ENCODE measurements at places on chromosomes 3 and 15. TPM values are rescaled to one million over a fixed set of nuclear protein-coding genes. Genes with fewer than 3 reads are reported as not detected.

Gene C3orf85
- total RNA-seq = not detected

Gene SSUH2
- 0.49 TPM for total RNA-seq

Gene KLHL40
- total RNA-seq = not detected

Gene EXD1
- total RNA-seq = not detected

Gene CKMT1B
- not detected for total RNA-seq

Gene SAMD7
- not detected for total RNA-seq

Gene DTX3L
- total RNA-seq = 33.3 TPM

Gene SLC30A4
- total RNA-seq = 8.2 TPM

Gene HESX1
- total RNA-seq = 0.36 TPM

Gene ISLR
- total RNA-seq = 102 TPM

Gene POTEB3
- total RNA-seq = not detected

GRCh38 chr3:195571361-195571760 is 12.4 kb downstream of the APOD start:
- H3K27me3 ChIP-seq = no peaks in the 10 kb centered on the region
- no peak for DNase-seq
- H3K4me3 ChIP-seq = no peak overlapping the region

- H3K27ac ChIP-seq = no peak overlapping the region
- no peak overlapping the region for H3K4me3 ChIP-seq
- DNase-seq = no peak
- H3K27me3 ChIP-seq = no peaks in the 10 kb centered on the region
- no peaks in the 10 kb centered on the region for H3K4me1 ChIP-seq
- H3K36me3 ChIP-seq = no peaks in the 10 kb centered on the region
Measured at GRCh38 chr3:73175698-73176097, 114.2 kb downstream of the EBLN2 start.

GRCh38 chr3:90128391-90128790 is 1021.0 kb downstream of the EPHA3 start:
- H3K27ac ChIP-seq = no peak overlapping the region
- H3K36me3 ChIP-seq = no peaks in the 10 kb centered on the region
- no peaks in the 10 kb centered on the region for H3K4me1 ChIP-seq
- DNase-seq = no peak
- H3K27me3 ChIP-seq = no peaks in the 10 kb centered on the region
- no peak overlapping the region for H3K4me3 ChIP-seq

GRCh38 chr15:23503576-23503975 is 56.5 kb upstream of the GOLGA6L2 start:
- no peak overlapping the region for H3K4me3 ChIP-seq
- no peaks in the 10 kb centered on the region for H3K27me3 ChIP-seq
- no peaks in the 10 kb centered on the region for H3K36me3 ChIP-seq
- H3K27ac ChIP-seq = no peak overlapping the region

DNA sequence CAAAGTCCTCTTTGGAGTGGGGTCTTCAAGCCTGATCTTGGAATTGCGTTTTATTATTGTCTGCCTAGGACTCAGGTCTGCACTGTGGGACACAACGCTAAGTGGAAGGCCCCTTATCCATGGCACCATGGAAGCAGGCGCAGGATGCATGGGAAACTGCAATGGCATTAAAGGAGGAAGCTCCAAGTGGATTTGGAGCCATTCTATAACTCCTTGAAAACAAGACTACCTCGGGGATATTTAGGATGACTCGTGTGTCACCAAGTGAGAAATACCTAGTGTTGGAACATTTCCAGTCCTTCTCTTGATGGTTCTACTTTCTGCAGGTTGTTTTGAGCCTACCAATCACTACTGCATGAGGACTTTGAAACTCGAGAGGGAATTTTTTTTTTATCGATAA is 126.6 kb upstream of the ZBED2 start:
- H3K4me1 ChIP-seq = peaks cover 2% of the 10 kb centered on the region
- H3K36me3 ChIP-seq = no peaks in the 10 kb centered on the region
- no peaks in the 10 kb centered on the region for H3K27me3 ChIP-seq
- no peak overlapping the region for H3K4me3 ChIP-seq

DNA sequence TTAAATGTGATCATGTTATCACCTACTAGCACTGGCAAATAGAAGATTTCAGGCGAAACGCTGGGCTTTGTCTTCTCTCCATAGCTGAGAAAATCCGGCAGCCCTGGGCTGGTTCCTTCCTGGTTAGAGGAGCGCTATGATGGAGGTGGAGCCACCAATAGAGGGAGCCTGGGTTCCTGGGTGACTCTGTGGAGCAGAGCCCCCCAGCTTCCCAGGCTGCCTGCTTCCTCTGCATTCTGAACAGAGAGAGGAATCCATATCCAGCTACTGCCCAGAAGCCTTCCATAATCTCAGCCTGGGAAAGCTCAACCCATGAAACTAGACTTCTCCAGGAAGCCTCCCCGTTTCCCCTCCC is 32.6 kb upstream of the IQSEC1 start:
- H3K27me3 ChIP-seq = no peaks in the 10 kb centered on the region
- H3K36me3 ChIP-seq = no peaks in the 10 kb centered on the region
- H3K4me1 ChIP-seq = no peaks in the 10 kb centered on the region
- DNase-seq = peak; percentile 6
- no peak overlapping the region for H3K27ac ChIP-seq

GRCh38 chr15:56856934-56857333 is 61.5 kb upstream of the TCF12 start:
- no peaks in the 10 kb centered on the region for H3K4me1 ChIP-seq
- no peaks in the 10 kb centered on the region for H3K27me3 ChIP-seq
- no peak overlapping the region for H3K27ac ChIP-seq
- H3K4me3 ChIP-seq = no peak overlapping the region
- DNase-seq = no peak

- peaks cover 16% of the 10 kb centered on the region for H3K36me3 ChIP-seq
- DNase-seq = no peak
- no peaks in the 10 kb centered on the region for H3K27me3 ChIP-seq
- H3K27ac ChIP-seq = peak overlapping the region; percentile 9
- H3K4me3 ChIP-seq = no peak overlapping the region
- no peaks in the 10 kb centered on the region for H3K4me1 ChIP-seq
Measured at GRCh38 chr3:123635217-123635616, 50.4 kb upstream of the HACD2 start.

DNA sequence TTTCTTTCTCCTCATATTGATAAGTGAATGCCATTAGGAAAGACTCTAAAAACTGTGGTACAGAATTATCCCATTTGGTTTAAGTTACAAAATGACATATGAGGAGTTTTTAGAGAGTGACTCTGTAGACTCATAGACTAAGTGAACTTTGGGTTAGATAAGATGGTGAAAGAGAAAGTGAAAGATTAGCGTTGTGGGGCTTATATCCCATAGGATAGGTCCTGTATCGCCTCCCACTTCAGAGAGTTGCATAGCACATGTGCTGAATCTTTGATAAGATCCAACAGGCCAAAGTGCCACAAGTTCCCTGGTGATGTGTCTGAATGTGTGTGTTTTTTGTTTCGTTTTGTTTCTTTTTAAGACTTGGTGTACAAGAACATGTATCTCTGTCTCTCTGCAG is 666.9 kb downstream of the MECOM start:
- H3K36me3 ChIP-seq = no peaks in the 10 kb centered on the region
- no peak overlapping the region for H3K4me3 ChIP-seq

GRCh38 chr3:4507024-4507596 is 14.0 kb downstream of the ITPR1 start:
- no peak overlapping the region for H3K27ac ChIP-seq
- DNase-seq = no peak
- no peaks in the 10 kb centered on the region for H3K36me3 ChIP-seq

DNA sequence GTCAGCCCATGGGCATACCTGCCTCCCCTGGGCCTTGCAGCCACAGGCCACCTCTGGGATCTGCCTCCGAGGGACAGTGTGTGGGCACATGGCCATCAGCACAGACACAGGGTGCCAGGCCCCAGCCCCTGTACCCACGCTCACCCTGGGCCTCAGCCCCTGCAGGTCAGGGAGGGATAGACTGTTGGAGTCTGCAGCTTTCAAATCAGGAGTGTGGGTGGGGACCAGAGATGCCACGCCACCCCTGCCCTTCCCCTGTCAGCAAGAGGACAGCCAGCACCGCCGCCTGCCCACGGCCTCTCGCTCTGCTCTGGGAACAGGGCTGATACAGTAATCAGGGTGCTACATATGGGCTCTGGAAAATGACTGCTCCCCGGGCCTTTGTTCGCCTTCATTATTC is 72.7 kb downstream of the DNAJB8 start:
- H3K36me3 ChIP-seq = no peaks in the 10 kb centered on the region
- H3K27me3 ChIP-seq = no peaks in the 10 kb centered on the region
- H3K27ac ChIP-seq = no peak overlapping the region

GRCh38 chr3:12170207-12170606 is 11.5 kb upstream of the TIMP4 start:
- no peak overlapping the region for H3K27ac ChIP-seq
- H3K27me3 ChIP-seq = no peaks in the 10 kb centered on the region
- no peak overlapping the region for H3K4me3 ChIP-seq
- DNase-seq = no peak
- H3K36me3 ChIP-seq = no peaks in the 10 kb centered on the region

DNA sequence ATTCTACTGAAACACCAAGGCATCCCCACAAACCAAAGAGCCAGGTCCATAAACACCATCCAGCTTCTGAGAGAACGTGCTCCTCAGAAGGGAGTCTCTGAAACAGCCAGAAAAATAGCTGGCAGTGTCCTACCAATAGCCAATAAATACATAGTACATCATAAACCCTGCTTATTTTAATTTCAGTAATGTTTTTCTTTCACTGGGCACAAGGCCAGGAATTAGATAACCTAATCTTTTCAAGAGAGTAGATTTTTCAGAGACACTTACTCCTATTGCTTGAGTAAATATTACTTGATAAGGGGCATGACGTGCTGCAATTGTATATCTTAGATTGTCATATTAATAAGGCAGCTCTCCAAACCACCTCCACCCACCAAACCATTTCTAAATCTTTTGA is 22.7 kb downstream of the GADL1 start:
- no peak for DNase-seq
- no peaks in the 10 kb centered on the region for H3K36me3 ChIP-seq
- no peak overlapping the region for H3K27ac ChIP-seq

GRCh38 chr15:72202801-72203506 is 5.4 kb upstream of the GRAMD2A start:
- no peak overlapping the region for H3K4me3 ChIP-seq
- H3K36me3 ChIP-seq = peaks cover 30% of the 10 kb centered on the region
- no peaks in the 10 kb centered on the region for H3K27me3 ChIP-seq
- H3K4me1 ChIP-seq = no peaks in the 10 kb centered on the region

- H3K36me3 ChIP-seq = no peaks in the 10 kb centered on the region
- H3K4me1 ChIP-seq = no peaks in the 10 kb centered on the region
Measured at GRCh38 chr3:14375192-14375591, 27.2 kb upstream of the SLC6A6 start.

DNA sequence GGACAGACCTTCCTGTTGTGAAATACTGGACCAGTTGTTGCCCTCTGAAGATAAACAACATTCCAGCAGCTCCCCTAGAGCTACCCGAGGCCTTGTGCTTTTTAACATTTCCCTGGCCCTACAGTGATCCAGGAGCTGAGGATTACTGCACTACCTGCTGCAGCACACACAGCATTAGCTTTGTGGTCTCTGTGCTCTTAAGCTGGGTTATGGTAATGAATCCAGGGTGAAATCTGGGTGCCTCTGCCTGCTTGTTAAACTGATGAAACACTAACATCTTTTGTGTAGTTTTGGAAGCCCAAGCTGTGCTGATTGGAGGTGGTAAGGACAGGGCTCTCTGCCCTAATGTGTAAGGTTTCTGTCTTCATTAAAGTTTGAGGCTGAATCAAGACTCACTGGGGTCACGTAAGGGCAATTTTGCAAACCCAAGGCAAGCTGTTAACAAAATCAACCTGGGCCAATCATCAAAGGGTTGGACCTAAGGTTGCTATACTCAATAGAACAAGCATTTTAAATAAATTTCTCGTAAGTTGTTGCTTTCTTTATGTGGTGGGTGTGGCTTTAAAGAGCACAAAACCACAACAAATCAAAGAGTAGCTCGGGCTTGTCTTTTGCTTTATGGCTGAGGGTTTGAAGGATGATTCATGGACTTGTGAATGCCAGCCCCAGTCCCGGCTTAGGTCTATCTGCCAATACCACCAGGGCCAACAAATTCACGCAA is 183.9 kb downstream of the TPRG1 start:
- H3K36me3 ChIP-seq = no peaks in the 10 kb centered on the region
- H3K27me3 ChIP-seq = no peaks in the 10 kb centered on the region
- H3K4me1 ChIP-seq = peaks cover 8% of the 10 kb centered on the region
- peak overlapping the region; percentile 44 for H3K27ac ChIP-seq
- no peak overlapping the region for H3K4me3 ChIP-seq
- DNase-seq = no peak

GRCh38 chr3:112298781-112299180 is 4.8 kb upstream of the SLC9C1 start:
- no peak overlapping the region for H3K27ac ChIP-seq
- DNase-seq = no peak
- H3K4me1 ChIP-seq = no peaks in the 10 kb centered on the region
- no peak overlapping the region for H3K4me3 ChIP-seq
- no peaks in the 10 kb centered on the region for H3K36me3 ChIP-seq

DNA sequence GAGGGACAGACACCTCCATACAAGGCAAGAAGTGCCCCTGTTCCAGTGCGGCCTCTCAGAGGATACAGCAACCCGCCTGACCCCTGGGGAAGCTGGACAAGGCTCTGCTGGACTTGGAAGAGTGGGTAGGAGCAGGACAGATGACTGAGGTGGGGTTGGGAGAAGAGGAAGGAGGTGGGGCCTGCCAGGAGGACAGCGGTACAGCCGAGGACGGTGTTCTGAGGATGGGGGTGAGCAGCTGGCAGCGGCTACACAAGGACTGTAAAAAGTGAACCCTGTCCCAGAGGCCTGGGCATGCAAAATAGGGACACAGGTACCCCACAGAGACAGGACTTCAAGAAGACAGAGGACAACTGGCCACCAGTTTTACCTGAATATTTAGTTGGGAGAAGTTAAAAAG is 23.5 kb upstream of the ELP6 start:
- DNase-seq = no peak
- H3K4me3 ChIP-seq = no peak overlapping the region
- no peaks in the 10 kb centered on the region for H3K4me1 ChIP-seq

DNA sequence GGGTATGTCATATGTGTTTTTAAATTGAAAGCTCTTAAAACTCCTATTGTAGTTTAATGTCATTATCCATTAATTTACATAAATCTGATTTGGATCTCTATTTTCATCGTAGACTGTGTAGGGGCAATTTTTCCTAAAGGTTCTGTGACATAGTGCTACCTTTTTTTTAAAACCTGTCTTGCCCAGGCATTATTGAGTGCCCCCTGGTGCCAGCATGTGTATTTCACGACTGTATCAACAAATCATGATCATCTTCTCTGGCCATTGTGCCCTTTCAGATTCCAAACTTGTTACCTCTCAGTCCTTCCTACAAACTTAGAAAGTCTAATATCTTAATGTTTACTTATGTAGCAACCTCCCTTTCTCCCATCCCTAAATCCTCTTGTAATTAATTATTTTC is 97.2 kb upstream of the FLNB start:
- no peak overlapping the region for H3K27ac ChIP-seq
- H3K4me3 ChIP-seq = no peak overlapping the region
- no peaks in the 10 kb centered on the region for H3K27me3 ChIP-seq
- DNase-seq = no peak
- H3K36me3 ChIP-seq = no peaks in the 10 kb centered on the region
- H3K4me1 ChIP-seq = no peaks in the 10 kb centered on the region

Measured in aorta (tissue), 5 donors.